Stimulated activated CD4-positive, alpha-beta T cell treated with anti-CD3 and anti-CD28 coated beads, Interleukin-1b, Interleukin-23, amount 100 ng/mL, for 4 hours (primary cell): ENCODE measurements at places on chromosomes 2 and 18.

GRCh38 chr2:237542001-237542704 is 24.2 kb upstream of the PRLH start:
- no peak for DNase-seq

- DNase-seq = no peak
Measured at GRCh38 chr2:163563336-163563735, 172.5 kb downstream of the FIGN start.

- DNase-seq = no peak
Measured at GRCh38 chr2:237507512-237507911, 20.5 kb downstream of the MLPH start.

DNA sequence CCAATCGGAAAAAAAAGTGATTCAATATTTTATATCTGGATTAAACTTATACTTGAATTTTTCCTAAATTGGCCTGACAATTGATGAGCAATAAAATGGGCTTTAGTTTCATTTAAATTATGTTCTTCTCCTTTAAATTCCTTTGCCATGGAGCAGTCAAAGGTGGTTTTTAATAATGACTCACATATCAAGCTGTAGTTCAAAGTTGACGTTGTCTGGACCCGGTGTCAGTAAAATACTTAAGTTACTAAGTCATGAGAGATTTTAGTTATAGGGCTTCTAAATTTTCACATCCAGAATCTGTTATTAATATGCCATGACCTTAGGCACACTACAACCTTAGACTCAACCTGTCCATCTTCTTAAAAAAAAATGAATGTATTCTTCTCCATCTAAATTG is 62.5 kb downstream of the CDH2 start:
- no peak for DNase-seq

GRCh38 chr2:104406261-104406726 is 447.6 kb upstream of the POU3F3 start:
- no peak for DNase-seq

GRCh38 chr18:30957066-30957465 is 85.5 kb downstream of the DSC3 start:
- no peak for DNase-seq

DNA sequence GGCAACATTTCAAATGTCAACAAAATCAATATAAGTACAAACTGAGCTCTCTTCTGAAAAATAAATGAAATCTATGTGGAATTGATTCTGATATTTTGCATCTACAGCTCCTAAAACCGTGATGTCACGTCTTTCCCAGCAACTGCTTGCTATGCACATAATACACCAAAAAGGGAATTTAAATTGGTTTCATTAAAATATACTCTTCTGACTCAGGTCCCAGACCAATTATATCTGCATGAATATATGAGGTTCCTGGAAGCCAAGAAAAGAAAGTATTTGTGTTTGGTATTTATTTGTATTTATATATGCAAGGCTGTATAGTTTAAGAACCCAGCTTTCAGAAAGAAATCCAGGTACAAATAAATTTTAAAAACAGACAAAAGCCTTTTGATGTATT is 1282.5 kb downstream of the SUCLG1 start:
- no peak for DNase-seq

GRCh38 chr2:191401287-191401686 is 156.1 kb downstream of the MYO1B start:
- no peak for DNase-seq

- DNase-seq = no peak
Measured at GRCh38 chr2:117845304-117845703, 30.8 kb downstream of the DDX18 start.

DNA sequence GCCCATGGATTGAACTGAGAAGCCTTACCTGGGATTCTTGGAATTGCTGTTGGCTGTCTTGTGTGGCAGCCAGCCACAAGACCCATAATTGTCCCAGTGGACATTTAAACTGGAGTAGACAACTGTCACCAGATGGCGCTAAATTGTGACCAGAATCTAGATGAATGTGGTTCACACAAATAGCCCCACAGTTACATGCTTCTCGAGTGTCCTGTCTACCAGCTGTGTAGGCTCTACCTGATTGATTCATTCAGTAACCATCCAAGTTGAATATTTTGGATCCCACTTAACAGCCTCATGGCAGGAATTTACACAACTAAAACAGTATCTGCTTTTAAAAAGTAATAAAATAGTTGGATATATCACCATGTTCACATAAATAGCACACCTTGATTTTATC is 73.2 kb downstream of the MAP4K4 start:
- no peak for DNase-seq

- no peak for DNase-seq
Measured at GRCh38 chr18:59788791-59789106, 91.5 kb upstream of the CCBE1 start.

GRCh38 chr18:9429662-9429993 is 45.7 kb upstream of the RALBP1 start:
- DNase-seq = no peak

DNA sequence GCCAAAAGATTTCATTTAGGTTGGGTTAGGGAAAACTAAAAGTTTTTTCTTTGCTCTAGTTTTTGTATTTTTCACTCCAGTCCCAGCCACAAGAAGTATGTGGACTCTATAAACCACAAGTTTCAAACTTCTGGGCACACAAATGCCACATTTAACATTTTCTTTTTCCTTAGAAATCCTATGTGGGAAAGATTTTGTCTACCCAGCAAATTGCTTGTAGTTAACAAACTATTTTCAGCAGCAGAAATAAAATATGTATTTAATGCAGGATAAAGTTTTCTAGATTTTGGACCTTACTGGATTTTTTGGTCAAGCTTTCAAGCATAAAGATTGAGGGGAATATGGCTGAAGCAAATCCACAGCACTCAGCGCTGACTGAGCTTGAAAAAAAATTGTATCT is 9.1 kb downstream of the ERICH2 start:
- DNase-seq = no peak

GRCh38 chr2:39136799-39137198 is 15.9 kb upstream of the SOS1 start:
- no peak for DNase-seq

DNA sequence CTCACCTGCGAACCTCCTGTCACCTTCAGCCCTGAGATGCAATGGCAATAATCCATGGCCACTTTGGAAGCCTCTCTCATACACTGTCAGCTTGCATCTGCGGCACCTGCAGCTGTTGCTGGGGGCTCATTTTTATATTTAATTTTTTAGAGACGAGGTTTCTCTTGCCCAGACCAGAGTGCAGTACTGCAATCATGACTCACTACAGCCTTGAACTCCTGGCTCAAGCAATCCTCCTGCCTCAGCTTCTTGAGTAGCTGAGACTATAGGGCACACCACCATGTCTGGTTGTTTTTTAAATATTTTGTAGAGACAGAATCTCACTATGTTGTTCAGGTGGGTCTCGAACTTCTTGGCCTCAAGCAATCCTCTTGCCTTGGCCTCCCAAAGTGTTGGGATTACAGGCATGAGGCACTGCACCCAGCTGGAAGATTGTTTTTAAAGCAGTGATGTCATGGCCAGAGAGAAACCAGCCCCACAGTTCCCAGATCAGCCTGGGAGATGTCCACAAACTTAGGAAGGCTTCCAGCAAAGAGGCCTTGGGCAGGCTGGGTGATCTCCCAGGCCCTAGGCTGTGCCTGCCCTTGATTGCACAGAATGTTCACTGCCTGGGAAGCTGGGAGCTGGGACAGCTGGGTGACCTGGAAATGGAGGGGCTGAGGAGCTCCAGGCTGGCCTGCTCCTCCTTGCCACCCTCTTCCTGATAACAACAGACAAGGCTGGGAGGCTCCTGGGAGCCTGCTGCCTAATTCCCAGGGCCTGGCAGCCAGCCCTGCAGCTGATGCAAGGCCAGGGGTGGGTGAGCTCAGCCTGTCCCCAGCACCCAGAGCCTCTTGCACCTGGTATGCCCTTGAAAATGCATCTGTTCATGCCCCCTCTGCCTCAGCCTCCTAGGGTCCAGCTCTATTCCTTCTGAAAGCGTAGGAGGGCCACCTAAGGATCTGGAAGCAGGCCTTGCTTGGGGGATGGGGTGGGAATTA is 27.1 kb downstream of the SH2D6 start:
- DNase-seq = no peak

- no peak for DNase-seq
Measured at GRCh38 chr2:101012054-101012705, 10.1 kb downstream of the RPL31 start.

DNA sequence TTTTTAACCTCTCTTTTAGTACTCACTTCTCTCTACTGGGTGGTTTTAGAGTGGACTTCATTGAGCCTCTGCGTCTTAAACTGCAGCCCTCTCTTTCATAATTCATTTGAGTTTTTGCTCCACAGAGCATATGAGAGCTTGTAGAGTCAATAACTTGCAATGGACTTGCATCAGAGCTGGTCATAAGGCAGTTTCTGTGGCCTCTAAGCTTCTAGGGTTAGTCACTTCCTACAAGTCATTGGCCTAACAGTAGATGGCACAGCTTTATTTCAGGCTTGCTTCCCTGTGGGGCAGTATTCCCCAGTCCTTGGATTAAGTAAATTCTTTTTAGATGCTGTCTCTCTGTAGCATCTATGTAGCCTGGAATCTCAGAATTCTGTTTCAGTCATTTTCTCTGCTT is 1435.7 kb downstream of the LRP1B start:
- no peak for DNase-seq

- DNase-seq = peak; percentile 22
Measured at GRCh38 chr2:219254590-219255201, 978 bp upstream of the TUBA4A start.

- DNase-seq = no peak
Measured at GRCh38 chr18:36158266-36158867, 28.7 kb downstream of the ELP2 start.

DNA sequence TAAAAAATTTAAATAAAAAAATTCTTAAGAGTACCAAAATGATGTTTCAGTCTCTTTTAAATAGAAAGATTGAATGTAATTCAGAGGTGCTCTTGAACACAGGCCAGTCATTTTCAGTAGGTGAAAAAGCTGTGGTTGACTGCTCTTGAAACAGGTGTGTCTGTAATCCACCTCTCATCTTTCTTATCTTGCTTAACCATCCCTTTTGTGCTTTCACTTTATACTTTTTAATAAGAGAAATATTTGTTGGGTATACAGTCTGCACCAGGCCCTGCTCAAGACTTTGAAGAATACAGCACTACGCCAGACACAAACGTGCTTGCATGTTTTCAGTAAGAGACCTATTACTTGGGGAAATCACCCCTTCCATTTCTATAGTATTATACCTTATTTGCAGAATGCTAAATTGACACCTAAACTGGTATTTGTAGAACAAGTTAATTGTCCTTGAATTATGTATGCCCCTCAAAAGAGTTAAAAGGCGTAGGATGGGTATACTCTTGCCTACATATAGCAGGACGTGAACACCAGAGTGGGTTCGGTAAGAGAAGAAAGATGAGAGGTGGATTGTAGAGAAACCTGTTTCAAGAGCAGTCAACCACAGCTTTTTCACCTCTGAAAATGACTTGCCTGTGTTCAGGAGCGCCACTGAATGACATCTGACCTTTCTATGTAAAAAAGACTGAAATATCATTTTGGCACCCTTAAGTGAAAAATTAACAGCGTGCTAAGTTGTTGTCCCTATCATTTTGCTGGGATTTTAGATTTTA is 4.0 kb upstream of the RTN4 start:
- DNase-seq = no peak

DNA sequence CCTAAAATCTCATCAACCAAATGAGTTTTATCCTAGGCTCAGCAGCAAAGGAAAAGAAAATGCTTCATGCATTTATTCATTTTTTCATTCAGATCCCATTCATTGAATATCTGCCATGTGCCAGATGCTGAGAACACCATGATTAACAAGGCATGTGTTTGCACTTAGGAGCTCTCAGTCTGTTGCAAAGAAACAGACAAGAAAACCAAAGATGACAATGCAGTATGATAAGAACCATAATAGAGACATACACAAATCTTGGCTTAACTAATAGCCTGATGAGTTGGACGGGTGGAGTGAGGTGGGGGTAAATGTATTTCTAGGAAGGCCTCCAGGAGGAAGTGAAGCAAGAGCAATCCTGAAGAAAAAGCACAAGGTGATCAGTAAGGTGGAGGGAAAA is 177.8 kb upstream of the SCN7A start:
- DNase-seq = no peak

DNA sequence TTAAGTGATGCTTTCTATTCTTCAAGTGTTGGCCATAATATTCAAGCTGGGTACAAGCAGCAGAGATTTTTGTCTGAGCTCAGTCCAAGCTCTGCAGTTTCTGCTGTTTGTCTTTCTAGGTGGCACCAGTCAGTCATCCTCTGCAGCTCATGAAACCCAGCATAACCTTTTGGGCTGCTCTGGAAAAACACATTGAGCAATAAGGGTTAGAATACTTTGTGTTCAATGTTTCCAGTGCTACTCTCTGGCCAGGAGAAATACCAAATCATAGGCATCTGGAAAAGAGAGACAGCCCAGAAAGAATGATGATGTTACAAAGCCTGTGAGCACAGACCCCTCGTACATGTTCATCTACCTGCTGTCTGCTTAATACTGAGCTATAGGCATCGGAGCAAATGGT is 19.5 kb upstream of the WIPF1 start:
- no peak for DNase-seq

- DNase-seq = no peak
Measured at GRCh38 chr2:41187376-41188122, 735.7 kb upstream of the SLC8A1 start.

DNA sequence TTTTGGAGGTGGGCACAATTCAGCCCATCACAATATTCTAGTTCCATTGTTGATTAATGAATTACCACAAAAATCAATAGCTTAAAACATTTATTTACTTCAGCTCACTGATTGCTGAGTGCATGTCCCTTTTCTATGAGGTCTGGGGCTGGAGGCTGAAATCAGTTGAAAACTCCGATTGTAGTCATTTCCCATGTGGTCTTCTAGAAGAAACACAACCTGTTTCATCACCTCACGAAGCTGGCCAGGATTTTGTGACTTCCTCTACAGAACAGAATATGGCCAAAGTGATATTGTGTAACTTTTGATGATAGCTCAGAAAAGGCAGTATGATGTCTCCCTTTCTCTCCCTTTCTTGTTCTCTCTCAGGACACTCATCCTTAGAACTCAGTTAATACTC is 44.1 kb upstream of the CYRIA start:
- DNase-seq = no peak

DNA sequence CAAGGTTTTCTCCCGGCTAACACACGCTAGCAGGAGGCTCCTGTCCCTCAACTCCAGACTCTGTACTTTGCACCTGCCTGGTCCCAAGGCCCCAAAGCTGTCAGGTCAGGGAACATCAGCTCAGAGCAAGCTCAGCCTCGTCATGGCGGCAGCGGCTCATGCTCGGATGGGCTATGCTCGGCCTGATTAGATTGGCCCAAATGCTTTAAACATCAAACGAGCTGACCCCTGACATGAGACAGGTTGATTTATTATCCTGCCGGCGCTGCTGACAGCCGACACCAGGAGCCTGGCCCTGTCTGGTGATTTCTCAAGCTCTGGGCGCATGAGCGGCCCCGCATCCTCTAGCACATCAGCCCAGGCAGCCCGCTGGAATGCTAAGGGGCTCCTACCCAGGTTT is 436.4 kb downstream of the EIPR1 start:
- no peak for DNase-seq

- no peak for DNase-seq
Measured at GRCh38 chr2:31318361-31319336, 84.7 kb downstream of the EHD3 start.
